Esophagus mucosa (tissue), 1 donor: ENCODE measurements at places on chromosomes 4 and X.

GRCh38 chr4:158371158-158371557, 150.5 kb upstream of the RXFP1 start:
- no peak for ATAC-seq

DNA sequence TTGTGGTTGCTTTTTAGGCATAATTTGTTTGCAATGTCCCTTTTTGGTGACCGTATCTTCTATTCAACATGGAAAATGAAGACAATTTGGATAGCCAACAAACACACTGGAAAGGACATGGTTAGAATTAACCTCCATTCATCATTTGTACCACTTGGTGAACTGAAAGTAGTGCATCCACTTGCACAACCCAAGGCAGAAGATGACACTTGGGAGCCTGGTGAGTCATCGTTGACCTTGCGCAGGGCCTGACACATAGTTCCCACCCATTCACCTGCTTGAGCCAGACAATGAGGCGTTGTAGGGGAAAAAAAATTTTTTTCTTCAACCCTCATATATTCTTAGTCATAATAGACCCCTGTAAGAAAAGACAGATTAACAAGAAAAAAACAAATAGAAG, 32.4 kb downstream of the EGF start:
- ATAC-seq: peak; percentile 82

- peak; percentile 67 for ATAC-seq
Measured at GRCh38 chr4:77229433-77229832, 72.4 kb downstream of the CCNG2 start.

- no peak for ATAC-seq
Measured at GRCh38 chr4:174930895-174931294, 12.7 kb downstream of the ADAM29 start.

GRCh38 chrX:153828308-153828707, 2.0 kb downstream of the PDZD4 start:
- no peak for ATAC-seq

GRCh38 chrX:50475208-50475607, 4.6 kb upstream of the DGKK start:
- no peak for ATAC-seq

DNA sequence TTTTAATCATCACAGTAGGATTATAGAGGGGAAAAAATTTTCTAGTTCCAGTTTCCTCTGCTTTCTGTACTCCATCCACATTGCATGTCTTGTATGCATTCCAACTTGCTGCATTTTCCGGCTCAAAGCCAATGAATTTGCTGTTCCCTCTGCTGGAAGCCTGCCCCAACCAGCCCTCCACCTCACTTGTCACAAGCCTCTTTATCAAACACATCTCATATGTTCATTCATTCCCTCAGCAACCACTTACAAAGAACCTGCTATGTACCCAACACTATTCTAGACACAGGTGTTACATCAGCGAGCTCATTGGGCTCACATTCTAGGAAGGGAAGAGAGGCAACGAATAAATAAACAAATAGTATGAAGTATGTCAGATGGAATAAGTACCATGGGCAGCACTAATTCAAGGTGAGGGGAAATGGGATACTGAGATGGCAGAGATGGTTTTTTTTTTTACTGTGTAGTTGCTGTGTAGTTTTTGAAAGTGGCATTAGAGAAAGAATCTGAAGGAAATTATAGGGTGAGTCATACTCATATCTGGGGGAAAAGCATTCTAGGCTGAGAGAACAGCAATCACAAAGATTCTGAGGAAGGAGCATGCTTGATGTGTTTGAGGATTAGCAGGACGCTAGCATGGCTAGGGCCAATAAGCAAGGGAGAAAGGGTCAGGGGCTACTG, 332.5 kb downstream of the PDGFC start:
- ATAC-seq: no peak

GRCh38 chr4:90648791-90649190, 521.6 kb downstream of the CCSER1 start:
- no peak for ATAC-seq

DNA sequence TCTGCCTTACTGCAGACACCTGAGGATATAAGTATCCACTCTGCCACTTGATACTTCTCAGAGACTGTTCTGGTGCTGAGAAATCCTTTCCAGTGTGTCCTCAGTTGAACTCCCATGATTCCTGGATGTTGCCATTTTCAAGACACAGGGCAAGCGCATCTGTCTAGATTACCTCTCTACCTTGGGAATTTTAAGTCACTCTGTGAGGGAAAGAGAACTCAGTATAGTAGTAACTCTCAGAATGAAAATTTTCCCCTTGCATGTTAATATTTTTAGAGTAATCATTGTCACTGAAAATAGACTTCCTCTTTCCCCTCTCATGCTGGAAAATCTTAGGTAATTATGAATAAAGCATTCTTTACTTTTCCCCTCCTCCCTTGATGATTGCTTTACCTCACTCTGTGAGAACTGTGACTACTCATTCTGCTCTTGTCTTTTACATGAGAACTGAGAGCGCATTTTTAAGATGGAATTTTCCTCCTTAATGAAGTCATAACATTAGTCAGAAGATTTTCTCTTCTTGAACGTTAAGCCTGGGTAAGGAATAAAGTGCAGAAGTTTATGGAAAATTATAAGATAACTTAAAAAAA, 45.0 kb downstream of the TET2 start:
- ATAC-seq: peak; percentile 29

DNA sequence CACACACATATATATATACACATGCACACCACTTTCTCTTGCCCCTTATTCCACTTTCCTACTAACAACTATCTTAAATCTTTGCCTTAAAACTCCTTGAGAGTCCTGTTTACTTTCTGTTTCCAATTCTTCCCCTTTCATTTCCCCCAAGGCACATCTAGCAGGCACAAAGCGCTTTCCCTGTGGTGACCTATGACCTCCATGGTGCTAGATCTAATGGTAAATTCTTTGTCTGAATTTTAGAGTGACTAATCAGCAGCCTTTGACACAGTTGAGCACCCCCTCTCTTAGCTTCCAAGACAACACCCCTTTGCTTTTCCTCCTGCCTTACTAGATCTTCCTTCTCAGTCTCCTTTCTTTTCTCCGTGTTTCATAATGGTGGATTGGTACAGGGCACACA, 236.4 kb upstream of the TTC29 start:
- no peak for ATAC-seq

DNA sequence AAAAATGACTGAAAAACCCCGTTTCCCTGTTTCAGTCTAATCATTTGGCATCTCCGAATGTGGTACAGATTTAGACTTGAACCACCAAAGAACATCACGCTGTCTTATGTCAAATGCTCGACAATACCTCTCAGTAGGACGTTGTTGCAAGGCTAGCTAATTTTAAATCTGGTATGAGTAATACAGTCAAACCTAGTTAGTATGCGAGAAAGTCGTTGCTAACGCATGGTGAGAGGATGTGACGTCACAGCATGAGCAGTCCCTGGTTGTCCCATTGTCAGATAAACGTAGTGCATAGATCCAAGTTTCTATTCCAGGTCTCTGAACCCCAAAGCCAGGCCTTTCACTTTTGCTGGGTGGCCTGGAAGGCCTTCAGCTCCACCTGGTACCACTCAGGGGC, 44.7 kb downstream of the SETD7 start:
- ATAC-seq: no peak

GRCh38 chrX:130566028-130566683, 164.4 kb downstream of the RBMX2 start:
- ATAC-seq: no peak

GRCh38 chr4:73197220-73197619, 61.4 kb downstream of the ANKRD17 start:
- no peak for ATAC-seq

DNA sequence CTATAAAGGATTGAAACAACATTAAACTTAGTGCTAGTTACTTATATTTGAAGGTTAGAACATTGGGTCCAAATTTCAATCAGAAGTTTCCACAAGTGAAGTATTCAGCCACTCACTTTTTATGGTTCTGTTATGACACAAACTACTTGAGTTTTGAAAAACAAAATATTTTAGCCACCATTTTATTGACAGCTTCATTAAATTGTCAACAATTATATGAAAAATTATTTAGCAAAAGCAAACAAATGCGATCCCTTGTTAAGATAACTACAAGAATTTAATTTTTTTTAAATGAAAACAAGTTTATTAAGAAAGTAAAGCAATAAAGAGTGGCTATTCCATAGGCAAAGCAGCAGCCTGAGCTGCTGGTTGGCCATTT, 3.1 kb downstream of the CXCL2 start:
- no peak for ATAC-seq

DNA sequence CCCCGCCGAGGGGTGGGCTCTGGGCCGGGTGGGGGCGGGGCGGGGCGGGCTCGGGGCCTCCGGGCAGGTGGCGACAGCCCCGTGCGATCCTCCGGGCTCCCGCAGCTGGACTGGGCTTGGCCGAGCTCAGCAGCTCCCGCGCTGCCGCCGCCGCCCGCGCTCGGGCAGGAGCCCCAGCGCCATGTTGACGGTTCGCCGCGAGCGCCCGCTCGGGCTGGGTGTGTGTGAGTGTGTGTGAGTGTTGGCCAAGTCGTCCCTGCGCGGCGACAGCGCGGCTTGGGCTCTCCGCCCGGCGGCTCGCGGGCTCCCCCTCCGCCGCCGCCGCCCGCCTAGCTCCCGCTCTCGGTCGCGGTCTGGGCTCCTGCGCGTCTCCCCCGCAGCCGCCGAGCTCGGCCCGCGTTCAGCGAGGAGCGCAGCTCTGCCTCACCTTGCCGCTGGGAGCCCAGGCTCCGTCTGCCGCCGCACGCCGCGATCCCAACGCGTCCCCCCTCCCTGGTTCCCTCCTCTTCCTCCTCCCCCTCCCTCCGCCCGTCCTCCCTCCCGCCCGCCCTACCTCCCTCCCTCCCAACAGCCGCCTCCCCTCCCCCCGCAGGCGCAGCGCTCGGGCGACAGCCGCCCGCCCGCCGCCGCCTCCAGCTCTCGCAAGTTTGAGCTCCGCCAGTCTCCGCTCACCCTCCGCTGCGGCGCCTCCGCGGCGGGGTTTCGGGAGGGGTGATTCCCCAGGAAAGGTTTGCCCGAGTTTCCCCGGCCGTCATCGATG, at the start of gene BCOR:
Gene BCOR (minus strand): TSS at position 455 of the 760 bp plus-strand sequence. CDS start 20,029 bp downstream, outside the sequence.
- ATAC-seq: peak; percentile 62

GRCh38 chr4:29553846-29554245, 1166.3 kb upstream of the PCDH7 start:
- no peak for ATAC-seq

- ATAC-seq: no peak
Measured at GRCh38 chr4:85929961-85930665, 429.7 kb downstream of the MAPK10 start.

DNA sequence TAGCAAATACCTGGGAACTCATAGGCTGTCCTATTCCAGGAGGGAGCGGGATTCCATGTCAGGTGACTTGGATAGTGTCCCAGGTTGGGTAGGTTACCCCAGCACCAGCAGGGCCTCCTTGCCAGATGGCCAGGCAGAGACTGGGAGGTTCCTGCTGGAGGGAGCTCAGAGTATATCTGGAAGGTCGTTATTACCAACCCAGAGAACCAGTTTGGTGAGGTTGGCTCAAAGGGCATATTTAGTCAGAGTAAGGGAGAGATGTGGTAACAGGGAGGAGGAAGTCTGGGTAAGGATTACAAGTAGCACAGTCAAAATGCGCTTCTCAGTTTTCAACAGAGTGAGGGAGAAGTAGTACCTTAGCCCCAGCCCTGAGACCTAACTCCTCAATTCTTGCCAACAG, 53.3 kb upstream of the LNX1 start:
- peak; percentile 97 for ATAC-seq

DNA sequence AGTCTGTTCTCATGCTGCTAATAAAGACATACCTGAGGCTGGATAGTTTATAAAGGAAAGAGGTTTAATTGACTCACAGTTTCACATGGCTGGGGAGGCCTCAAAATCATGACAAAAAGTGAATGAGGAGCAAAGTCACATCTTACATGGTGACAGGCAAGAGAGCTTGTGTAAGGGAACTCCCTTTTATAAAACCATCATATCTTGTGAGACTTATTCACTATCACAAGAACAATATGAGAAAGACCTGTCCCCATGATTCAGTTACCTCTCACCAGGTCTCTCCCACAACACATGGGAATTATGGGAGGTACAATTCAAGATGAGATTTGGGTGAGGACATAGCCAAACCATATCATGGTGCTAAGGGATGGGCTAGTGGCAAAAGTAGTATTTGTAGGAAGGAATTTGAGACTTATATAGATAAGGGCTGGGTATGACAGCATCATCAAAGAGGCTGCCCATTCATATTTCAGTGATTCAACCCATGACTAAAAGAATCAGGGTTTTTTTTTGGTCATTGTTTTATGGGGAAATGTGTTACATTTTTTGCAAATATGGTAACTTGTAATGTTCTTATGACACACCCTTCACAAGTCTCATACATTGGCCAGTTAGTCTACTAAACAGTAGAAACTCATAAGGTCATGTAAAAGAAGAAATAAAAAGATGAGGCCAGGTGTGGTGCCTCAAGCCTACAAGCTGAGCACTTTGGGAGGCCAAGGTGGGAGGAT, 34.7 kb downstream of the NUP62CL start:
- no peak for ATAC-seq

DNA sequence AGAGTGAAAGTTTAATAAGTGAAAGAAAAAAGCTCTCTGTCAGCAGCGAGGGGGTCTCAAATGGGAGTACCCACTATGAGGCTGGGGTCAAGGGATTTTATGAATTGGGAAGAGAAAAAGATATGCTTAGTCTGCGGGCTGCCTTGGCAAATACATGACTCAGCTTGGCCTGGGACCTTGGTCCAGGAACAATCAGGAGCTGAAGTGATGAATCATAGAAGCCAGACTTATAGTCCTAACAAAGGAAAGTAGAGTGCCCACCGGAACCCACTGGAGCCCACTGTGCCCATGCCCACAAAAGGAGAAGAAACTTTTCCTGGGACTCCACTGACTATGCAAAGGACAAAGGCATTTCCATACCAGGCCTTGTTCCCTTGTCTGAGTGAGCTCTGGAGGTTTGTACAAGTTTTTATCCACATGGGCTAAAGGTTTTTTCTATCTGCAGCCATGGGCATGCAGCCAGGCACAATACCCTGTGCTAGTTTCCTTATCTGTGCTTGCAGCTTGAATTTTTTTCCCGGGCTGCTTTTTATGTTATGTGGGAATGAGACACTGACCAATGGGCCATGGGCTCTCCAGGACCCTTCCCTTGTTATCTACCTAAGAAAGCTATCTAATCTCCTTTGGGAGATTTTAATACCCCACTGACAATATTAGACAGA, 201.7 kb downstream of the FAM133A start:
- no peak for ATAC-seq

DNA sequence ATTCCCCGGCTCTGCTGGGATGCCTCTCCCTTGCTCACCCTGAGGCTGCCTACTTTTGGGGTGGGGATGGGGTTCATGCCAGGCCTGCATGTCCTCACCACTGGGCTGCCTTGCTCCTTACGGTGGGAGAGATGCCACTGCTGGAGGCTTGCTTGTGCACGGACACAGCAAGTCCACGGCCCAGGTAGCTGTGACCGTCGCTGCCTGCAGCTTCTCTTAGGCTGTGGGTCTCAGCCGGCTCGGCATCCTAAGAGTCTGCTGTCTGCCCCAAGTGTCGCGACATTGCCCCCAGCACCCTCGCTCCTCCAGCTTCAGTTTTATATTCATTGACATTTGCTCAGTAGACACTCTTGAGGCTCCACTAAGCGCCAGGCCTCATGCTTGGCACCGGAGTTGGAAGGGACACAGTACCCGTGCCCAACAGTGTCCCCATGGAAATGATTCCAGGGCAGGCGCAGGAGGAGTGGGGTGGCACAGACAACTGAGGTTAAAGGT, 58.3 kb downstream of the TBC1D14 start:
- no peak for ATAC-seq
